ENCODE measurements at places on chromosomes 5 and 9. TPM values are rescaled to one million over a fixed set of nuclear protein-coding genes. Genes with fewer than 3 reads are reported as not detected.

GRCh38 chr9:125649315-125649714 lies 57.7 kb downstream of the MAPKAP1 start:
- H3K36me3 ChIP-seq, result no peaks in the 10 kb centered on the region
- no peak for DNase-seq
- H3K4me3 ChIP-seq, result no peak overlapping the region
- H3K27ac ChIP-seq, result peak overlapping the region; percentile 71
- H3K4me1 ChIP-seq, result peaks cover 31% of the 10 kb centered on the region
- H3K27me3 ChIP-seq, result no peaks in the 10 kb centered on the region

Gene LOX
- 27.8 TPM for total RNA-seq

Gene CBY3
- not detected for total RNA-seq

GRCh38 chr5:111385970-111386831 lies 126.1 kb downstream of the STARD4 start:
- no peak for DNase-seq
- no peak overlapping the region for H3K27ac ChIP-seq
- no peaks in the 10 kb centered on the region for H3K4me1 ChIP-seq
- H3K27me3 ChIP-seq, result no peaks in the 10 kb centered on the region
- H3K36me3 ChIP-seq, result no peaks in the 10 kb centered on the region
- no peak overlapping the region for H3K4me3 ChIP-seq

Gene CCNJL
- 22.0 TPM for total RNA-seq

DNA sequence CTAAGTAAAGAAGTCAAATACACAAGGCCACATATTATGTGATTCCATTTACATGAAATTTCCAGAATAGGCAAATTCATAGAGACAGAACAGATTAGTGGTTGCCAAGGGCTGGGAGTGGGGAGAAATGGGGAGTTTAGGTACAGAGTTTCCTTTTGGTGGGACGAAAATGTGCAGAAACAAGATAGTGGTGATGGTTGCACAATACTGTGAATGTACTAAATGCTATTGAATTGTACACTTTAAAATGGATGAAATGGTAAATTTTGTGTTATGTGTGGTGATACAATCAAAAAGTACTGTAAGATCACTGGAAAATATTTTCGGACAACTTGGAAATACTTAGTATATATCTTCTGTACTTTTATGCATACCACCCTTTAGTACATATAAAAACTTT lies 15.0 kb downstream of the ECM2 start:
- H3K27me3 ChIP-seq, result no peaks in the 10 kb centered on the region
- H3K4me3 ChIP-seq, result no peak overlapping the region
- no peak overlapping the region for H3K27ac ChIP-seq

Gene SLC24A2
- not detected for total RNA-seq

DNA sequence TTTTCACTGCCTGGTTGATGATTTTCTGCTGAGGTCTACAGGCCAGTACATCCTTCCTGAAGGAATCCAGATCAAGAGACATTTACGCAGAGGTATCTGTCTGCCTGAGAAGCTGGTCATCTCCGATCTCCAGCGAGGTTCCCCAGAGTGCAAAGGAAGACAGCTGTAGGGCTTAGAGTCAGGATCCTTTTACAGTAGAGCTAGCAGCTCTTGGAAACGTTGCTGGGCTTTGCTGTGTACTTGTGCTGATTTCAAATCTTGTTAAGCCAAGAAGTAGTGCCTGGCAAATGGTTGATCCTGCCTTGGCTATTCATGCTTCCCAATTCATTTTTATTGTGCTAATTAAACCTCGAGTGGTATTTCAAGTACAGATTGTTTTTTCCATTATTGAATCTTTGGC lies 48.9 kb downstream of the NTRK2 start:
- no peak overlapping the region for H3K4me3 ChIP-seq
- H3K4me1 ChIP-seq, result no peaks in the 10 kb centered on the region
- no peak for DNase-seq
- H3K27ac ChIP-seq, result no peak overlapping the region
- H3K27me3 ChIP-seq, result no peaks in the 10 kb centered on the region
- no peaks in the 10 kb centered on the region for H3K36me3 ChIP-seq

GRCh38 chr9:127698985-127699670 lies 7.7 kb upstream of the CFAP157 start:
- peaks cover 4% of the 10 kb centered on the region for H3K4me1 ChIP-seq
- H3K36me3 ChIP-seq, result no peaks in the 10 kb centered on the region
- H3K27ac ChIP-seq, result peak overlapping the region; percentile 76
- DNase-seq, result peak; percentile 99
- no peaks in the 10 kb centered on the region for H3K27me3 ChIP-seq

- no peak overlapping the region for H3K4me3 ChIP-seq
- no peak overlapping the region for H3K27ac ChIP-seq
- DNase-seq, result no peak
Measured at GRCh38 chr9:94610181-94610606, 16.6 kb upstream of the FBP2 start.

DNA sequence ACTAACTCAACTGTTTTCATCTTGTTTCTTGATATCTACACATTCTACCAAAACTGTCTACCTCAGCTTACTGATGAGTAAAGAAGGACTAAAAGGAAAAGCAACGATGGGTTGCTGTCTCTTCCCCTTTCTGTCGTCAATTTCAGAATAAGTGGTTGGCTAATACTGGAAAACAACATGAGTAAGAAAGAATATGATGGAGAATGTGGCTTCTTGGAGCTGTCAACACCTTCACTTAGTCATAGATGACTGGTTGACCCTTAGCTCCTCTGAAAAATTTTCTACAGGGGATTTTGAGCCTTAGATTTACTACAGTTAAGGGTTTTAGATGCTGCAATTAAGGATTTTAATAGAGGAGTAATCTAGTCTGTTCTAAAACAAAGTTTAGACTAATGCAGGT lies 797.9 kb downstream of the TLE4 start:
- no peaks in the 10 kb centered on the region for H3K36me3 ChIP-seq
- H3K27ac ChIP-seq, result no peak overlapping the region
- no peak for DNase-seq
- H3K4me3 ChIP-seq, result no peak overlapping the region
- H3K4me1 ChIP-seq, result no peaks in the 10 kb centered on the region

Data from upper lobe of left lung (tissue), 6 donors.